ENCODE measurements at places on chromosomes 3 and 15.

DNA sequence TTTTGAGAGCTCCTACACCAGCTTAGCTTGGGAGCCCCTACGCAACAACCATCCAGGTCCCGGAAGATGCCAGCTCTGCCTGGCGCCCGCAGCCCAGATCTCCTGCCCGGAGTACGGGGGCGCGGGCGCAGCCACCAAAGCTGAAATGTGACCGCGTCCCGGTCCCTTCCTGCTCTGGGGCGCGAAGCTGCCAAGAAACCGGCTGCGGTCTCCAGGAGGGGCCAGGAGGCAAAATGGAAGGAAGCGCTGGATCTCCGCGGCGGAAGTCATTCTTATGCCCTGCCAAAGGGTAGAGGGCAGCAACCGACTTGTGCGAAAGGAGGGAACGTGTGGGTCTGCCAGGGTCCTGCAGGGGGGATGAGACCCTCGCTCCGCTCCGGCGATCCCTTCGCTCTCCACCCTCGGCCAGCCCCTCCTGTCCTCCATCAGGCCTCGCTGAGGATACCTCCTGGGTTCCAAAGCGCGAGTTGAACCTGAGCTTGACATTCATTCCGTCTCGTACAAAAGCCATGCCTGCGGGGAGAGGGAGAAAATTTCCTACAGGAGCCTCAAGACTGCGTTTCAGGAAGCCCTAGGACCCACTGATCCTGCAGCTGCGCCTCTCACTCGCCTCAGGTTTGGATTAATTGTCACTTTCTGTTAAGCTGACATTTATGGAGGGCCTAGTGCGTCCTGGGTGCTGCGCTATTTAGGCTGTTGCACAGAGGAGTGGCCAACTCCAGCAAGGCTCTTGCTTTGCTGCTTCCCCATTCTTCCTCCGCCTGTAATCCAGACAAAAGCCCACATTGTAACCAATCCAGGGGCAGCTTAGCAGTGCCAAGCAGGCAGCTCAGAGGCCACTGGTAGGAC lies 98.3 kb upstream of the VGLL3 start:
- DNase-seq: no peak

DNA sequence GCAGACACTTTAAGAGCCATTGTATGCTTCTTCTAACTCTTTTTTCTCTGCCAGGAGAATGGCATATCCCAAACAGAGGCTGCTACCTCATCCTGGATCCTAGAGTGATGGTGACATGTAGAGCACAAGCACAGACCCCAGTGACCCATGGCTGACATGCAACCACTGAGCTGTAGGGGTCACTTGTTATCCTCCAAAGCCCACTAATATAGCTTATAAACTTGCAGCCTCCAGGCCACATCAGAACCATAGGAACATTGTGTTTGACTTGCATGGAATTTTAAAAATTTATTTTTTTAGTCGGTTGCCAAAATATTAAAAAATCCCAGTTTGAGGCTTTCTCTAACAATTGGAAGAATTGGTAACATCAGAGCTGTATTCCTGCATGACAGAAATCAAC lies 283.0 kb upstream of the WNT5A start:
- no peak for DNase-seq

DNA sequence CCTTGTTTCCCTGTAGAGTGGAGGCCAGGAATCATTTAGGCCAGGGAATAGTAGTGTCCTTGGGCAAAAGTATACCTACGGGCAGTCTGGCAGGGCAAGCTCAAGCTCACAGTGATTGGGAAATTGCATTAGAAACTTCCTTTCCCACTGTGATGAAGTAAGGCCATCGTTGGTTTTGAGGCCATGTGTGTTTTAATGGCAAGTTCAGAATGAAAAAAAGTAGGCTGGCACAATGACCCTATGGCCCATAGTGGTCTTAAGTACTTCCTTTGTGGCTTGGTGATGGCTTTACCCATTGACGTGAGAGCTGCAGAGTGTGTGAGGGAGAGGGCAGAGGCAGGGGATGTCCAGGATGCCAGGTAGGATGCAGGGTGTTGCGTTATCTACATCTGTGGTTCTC lies 28.8 kb downstream of the LIMD1 start:
- no peak for DNase-seq

DNA sequence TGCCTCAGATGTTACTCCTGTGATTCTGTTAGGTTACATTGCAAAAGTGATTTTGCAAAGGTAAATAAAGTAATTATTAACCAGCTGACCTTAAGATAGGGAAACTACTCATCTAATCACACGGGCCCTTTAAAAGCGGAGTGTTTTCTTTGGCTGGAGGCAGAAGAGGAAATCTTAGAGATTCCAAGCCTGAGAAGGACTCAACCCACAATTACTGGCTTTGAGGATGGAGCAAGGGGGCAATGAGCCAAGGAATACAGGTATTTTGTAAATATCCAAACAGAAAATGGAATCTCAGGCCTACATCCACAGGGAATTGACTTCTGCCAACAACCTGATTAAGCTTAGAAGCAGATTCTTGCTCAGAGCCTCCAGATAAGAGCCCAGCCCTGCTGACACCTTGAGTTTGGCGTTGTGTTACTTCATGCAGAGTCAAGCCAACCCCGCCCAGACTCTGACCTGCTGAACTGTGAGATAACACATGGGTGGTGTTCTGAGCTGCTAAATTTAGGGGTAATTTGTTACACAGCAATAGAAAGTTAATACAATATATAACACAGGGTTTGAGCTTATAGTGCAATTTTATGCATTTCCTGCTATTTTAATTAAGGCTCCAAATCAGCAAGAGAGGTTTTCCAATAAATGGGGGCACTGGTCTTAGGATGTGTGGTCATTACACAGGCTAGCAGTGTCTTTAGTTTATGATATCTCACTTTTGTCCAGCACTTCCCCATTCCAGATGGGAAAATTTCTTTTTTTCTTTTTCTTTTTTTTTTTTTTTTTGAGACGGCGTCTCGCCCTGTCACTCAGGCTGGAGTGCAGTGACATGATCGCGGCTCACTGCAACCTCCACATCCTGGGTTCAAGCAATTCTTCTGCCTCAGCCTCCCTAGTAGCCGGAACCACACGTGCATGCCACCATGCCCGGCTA lies 19.5 kb downstream of the NFKBIZ start:
- DNase-seq: no peak

DNA sequence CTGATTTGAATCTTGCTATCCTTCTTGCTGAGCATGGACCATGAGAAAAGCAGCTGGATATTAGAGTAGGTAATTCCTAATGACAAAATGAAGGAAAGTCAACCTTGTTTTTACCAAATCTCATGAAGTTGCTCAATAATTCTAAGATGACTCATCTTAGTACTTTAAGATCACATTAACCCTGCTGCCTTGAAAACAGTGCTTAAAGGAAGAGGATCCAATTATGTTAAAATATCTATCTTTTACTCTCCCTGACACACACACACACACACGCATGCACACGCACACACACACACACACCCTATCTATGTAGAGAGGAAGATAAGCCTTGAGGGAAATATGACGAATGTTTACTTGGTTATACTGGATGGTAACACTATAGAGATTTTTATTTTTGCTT lies 16.0 kb upstream of the MYO1E start:
- DNase-seq: no peak

DNA sequence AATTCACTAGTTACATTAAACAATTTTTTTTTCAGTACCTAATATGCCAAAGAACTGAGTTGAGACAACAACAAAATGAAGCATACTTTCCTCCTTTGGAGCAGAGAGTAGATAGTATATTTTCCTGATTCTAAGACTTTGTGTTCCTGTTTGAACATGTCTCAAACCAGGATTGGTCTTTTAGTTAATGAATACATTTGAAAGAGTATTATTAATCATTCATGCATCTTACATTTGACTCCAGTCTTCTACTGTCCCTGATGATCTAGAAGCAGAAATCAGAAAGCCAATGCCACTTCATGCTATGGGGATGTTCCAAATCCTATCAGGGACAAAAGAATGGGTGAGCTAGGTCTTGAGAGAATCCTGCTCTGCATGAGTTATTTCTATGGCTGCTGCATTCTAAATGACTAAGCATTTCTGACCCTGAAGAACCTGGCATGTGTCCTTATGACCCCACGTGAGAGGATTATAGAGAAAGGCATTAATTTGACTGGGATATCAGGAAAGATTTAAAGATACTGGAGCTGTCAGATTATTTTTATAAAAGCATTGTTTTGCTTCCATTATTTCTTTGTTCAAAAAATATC lies 32.9 kb upstream of the MBNL1 start:
- DNase-seq: peak; percentile 74

DNA sequence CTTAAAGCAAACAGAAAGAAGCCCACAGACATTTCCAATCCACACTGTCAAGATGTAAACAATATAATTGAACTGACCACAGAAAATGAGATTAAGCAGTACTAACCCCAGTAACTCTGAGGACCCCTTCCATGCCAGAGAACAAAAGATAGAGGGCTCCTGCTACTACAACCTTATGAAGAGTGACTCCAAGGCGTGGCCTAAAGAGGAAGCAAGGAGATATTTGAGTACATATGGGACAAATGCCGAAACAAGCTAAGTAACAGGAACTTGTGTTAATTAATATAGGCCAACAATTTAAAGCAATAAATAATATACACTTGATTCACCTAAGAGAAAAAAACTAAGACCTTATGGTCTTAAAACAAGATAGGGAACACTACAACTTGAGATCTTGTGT lies 25.0 kb upstream of the VPS39 start:
- no peak for DNase-seq

- no peak for DNase-seq
Observed at GRCh38 chr3:48599077-48599501, 4.0 kb upstream of the COL7A1 start.

DNA sequence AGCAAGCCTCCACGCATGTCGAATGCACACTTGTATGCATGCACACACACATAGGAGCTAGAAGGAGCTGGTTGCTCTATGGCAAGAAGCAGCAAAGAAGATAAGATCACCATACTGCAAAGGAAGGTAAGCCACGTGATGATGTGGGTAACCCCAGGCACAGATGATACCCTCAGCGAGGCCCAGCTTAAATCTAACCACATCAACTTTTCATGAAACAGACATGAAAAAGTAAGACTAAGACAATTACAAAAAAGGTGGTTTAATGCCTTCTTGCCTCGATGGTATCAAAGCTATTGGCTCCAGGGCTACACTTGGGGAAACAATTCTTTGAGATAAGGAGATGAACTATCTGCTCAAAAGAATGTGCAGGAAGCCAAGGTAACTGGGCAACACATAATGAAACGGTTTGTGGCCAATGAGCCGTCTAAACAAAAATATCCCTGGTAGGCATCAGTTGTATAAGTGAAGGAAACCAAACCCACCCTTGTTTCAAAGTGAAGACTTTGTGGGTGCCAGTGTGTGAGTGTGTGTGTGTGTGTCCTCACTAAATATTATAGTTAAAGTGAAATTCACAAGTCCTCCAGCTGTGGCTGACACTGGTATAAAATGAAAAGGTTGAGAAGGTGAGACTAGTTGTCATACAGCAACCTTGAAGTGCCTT lies 365.7 kb upstream of the ICE2 start:
- no peak for DNase-seq

GRCh38 chr3:78894787-78895186 lies 873.0 kb downstream of the ROBO1 start:
- no peak for DNase-seq

GRCh38 chr15:32722136-32722535 lies 4.3 kb downstream of the GREM1 start:
- no peak for DNase-seq

DNA sequence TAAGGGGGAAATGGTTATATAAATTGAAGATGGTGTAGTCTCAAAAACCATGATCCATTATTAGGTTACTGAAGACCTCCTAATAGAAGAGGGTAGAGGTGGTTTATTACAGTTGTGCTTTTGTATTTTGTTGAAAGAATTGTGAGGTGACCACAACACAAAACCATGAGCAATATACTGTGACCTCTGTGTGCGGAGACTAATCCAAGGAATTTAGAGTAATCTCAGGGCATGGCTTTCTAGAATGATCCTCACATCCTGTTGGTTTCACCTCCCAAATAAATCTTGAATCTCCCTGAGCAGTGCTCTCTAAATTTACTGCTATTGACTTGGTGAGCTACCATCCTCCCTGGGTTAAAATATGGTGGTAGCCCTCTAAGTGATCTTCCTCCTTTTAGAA lies 52.3 kb downstream of the PTPRG start:
- no peak for DNase-seq

- DNase-seq: no peak
Observed at GRCh38 chr3:129386984-129387383, 41.5 kb downstream of the EFCAB12 start.

- no peak for DNase-seq
Observed at GRCh38 chr3:164365242-164365641, 713.1 kb downstream of the SI start.

DNA sequence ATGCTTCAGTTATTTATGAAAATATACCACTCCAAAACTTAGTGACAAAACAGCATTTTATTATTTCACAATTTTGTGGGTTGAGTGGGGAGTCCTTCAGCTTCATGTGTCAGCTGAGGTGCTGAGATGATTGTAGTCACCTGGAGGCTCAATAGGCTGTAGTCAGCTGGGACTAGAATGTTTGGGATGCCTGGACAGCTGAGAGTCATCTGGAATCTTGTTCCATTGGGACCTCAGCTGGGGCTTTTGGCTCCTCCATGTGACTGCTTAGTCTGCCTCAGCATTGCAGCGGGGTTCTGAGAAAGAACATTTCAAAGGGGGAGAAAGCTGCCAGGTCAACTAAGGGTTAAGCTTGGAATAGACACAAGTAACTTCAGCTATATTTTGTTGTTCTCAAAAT lies 13.4 kb downstream of the STT3B start:
- DNase-seq: no peak

- no peak for DNase-seq
Observed at GRCh38 chr3:43959498-43960447, 269.0 kb downstream of the ABHD5 start.

Data from RPMI8226 (cell line).